Stimulated activated CD4-positive, alpha-beta T cell treated with anti-CD3 and anti-CD28 coated beads, Interleukin-12 subunit alpha, Interleukin-12 subunit beta, amount 100 ng/mL, for 48 hours (primary cell): ENCODE measurements at places on chromosomes 5 and 9.

DNA sequence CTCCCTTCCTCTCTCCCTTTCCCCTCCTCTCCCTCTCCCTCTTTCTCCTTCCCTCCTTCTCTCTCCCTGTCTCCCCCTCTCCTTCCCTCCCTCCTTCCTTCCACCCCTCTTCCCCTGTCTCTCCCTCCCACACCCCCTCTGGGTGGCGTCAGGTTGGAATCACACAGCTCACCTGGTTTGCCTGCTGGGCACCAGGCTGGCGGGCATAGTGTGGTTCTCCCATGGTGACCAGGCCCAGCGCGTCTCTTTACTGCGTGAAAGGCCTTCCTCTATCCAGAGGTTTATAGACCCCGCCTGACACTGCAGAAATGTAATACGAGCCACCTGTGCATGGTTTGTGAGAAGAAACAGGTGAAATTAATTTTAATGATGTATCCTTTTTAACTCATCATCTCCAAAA, 76.2 kb downstream of the MRPL36 start:
- DNase-seq: no peak

DNA sequence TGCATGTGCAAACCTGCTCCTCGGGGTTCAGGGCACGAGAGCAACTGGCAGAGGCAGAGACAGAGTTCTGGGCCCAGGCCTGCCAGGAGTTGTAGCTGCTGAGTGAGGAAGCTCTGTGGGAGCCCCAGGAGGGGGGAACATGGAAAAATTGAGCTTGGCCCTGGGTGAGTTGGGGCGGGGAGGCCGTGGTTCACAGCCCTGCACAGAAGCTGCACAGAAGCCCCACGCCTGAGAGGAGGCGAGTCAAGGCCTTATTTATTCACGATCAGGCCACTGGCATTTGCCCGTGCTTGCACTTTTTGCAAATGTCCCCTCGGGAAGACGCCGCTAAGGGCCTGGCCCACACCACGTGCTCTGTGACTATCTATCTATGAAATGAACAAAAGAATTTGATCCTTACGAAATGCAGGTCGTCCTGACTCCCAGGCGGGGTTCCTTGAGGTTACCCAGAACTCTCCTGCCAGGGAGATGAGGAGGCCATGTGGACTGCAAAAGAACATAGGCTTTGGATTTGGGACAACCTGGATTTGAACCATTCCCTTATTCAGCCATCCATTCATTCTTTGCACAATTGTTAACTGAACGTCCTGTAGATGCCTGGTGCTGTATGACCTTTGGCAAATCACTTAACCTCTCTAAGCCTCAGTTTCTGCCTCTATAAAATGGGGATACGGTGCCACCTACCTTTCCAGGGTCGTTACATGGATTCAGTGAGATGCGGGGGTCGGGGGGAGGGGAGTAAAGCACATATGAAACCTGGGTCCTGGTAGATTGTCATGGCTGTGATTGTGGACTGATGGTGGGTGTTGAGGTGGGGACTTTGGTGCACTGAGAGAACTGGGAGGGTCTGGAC, 17.9 kb downstream of the COL27A1 start:
- DNase-seq: no peak

- no peak for DNase-seq
Measured at GRCh38 chr5:169356811-169357210, 55.9 kb upstream of the SLIT3 start.

DNA sequence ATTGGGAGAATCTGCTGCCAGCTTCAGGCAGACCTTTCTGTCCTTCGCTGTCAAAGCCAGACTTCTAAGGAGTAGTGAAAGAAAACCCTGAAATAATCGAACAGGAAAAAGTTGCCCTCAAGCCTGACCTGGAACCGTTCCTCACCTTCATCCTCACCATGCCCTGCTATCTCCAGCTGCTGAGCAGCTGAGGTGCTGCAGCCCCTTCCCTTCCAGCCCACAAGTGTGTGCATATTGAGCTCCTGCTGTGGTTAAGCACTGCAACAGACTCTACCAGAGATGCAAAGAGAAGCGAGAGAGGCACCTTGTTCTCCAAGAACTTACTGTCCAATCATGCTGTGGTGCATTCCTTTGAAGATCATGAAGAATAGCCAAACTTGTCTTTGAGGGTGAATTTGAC, 18.9 kb downstream of the BHMT2 start:
- DNase-seq: no peak

DNA sequence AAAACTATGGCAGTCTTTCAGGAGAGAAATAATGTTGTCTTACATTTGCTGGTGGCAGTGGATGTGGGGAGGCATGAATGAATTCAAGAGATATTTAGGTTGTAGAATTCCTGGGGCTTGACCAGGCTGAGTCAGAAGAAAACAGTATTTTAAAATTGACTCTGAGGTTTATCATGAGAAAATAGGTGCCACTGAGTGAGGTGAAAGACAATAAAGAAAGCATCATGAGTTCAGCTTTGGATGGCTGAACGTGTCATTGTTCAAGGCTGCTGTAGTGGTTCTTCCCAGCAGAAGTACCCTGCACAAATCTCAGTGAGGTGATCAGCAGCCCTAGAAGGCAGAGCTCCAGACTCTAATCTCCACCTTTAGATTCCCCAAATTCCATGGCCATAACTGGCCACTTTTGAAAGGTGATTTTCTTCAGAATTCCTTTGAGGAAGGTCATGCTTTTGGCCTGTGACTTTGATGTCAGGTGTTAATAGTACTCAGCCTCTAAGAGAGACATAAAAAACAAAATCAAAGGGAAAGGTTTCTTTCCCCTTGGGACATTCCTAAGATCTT, 395.4 kb downstream of the NTRK2 start:
- DNase-seq: no peak

DNA sequence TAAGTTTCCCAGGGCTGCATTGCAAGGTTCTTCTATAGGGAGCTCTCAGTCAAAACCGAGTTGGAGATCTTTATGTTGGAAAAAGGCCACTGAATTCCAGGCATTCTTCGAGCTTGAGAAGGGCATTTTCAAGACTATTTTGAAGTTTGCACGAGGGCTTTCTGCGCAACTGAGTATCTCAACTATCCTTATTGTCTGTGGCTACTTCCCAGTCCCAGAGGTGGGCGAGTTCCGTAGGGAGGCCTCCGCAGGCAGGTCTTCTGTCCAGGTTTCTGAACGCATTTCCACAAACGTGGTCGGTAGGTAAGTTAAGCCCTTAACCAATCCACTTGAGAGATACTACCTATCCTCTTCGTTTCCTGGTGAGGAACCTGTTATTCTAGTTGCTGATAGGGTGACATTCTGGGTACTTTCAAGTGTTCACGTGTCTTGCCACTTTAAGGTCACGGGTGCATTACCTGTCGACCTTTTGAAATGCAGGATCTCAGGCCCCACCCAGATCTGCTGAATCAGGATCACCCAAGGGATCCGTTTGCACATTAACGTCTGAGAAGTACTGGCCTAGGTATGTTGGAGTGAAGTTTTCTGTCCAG, 51.4 kb upstream of the TJP2 start:
- no peak for DNase-seq

GRCh38 chr5:33321026-33321425, 119.7 kb upstream of the TARS1 start:
- no peak for DNase-seq

GRCh38 chr5:18072600-18072999, 438.3 kb downstream of the TAF11L14 start:
- DNase-seq: no peak

DNA sequence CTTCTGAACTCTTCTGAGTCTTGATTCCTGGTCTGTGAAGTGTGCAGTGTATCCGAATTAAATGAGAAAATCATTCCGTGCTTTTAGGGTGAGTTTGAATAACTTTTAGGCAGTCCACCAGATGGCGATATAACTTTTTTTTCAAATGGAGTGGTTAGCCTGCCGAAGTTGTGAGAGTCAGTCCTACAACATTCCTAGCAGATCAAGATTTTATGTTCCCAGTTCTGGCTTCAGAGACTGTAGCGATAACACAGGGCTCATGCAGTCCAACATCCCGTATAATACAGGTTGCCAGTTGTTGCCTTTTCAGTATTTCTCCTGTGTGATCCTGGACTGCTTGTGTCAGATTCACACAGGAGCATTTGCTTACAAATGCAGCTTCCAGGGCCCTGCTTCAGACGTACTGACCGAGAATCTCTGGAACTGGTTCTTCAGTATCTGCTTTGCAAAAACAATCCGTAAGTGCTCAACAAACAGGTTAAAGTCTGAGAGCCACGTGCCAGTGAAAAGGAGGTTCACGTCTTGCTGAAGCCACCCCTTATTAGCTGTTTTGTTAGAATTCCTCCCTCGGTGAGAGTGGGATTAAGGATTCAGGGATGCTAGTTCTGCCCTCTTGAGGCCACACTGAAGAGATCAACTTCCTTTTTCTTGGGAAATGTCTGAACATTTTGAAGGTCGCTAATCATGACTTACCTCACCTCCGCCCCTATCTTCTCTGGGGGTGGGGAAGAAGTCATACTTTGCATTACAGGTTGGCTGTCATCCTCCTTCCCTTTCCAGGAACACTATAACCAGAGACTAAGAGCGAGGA, 22.8 kb downstream of the SMIM3 start:
- no peak for DNase-seq

DNA sequence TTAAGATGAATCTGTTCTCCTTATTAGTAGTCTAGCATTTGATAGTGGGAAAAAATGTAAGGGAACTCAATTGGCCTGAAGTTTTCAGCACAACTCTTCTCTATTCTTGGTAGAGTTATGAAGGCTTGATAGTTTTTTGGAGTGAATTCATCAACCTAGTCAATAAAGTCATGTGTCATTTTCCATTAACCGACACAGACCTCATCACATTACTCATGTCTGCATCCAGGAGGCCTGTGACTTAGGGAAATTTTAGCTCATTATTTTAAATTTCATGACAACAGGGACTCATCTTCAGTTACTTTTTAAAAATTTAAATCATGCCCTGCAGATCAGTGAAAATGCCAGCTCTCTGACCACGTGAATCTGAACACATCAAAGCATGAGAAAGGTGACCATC, 63.3 kb downstream of the ADAMTS16 start:
- no peak for DNase-seq

DNA sequence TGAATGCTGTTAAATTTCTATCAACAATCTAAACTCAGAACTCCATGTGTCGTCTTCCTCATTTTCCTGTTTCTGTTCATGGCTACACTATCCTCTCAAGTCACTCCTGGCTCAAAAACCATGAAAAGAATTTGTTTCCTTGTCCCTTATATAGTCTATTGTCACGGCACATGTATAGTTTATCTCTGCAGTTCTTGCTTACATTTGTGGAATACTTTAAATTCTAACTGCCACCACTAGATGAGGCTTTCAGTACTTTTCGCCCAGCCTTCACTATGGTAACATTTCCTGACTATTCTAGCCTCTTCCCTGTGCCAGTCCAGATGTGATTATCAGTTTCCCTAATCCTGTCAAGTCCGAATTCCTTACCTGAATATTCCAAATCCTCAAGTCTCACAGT, 34.6 kb downstream of the PKD2L2 start:
- no peak for DNase-seq

- no peak for DNase-seq
Measured at GRCh38 chr9:33023661-33024060, 1.4 kb upstream of the DNAJA1 start.

GRCh38 chr5:29131285-29131684, 2062.2 kb upstream of the CDH6 start:
- DNase-seq: no peak

DNA sequence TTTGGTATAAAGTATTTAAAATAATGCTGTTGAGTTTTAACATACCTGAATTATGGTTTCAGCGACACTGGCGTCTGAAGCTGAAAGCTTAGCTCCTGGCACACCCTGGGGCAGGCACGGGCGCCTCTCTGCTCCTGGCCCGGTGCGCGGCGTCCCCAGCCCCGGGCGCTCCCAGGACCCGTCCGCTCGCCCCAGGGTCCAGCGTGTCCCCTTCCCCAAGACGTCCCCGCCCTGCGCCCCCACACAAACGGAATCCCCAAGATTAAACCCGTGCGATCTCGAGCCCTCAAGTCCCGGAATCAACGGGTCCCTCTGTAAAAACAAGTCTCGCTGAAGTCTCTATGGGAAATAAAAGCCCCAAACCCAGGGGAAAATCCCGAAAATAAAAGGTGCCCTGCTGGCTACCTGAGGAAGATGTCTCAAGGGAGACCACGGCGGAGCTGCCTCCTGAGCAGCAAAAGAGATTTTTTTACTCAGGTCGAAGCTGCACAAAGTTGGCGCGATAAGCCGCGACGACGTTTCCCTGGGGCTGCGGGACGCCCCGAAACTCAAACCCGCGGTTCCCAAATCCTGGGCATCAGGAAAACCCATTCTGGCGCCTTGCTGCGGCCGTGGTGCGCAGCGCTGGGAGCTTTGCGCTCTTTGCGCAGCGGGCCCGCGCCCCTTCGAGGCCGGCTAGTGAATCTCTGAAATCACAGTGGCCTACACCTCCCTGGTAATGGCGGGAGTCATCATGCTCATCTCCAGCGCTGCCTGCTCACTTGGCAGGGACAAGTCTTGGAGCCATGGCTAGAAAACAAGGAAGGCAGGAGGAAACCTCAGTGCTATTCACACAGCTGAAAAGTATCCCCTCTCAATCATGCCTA, 6.3 kb upstream of the IFNA8 start:
- DNase-seq: no peak

DNA sequence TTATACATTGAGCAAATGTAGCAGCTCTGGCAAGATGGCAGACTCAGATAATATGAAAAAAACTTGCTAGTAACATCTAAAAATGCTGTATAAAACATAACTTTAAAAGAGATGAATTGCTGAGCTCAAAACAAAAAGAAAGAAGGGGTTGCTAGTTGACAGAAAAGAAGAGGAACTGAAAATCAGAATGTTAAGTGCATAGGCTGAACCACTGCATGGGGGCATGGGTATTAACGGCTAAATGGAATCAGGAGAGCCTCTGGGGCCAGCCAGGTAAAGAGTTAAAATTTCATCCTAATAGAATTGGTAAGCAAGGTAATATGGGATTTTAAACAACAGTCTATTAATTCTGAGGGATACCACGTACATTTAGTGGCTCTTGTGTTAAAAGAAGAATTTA, 146.8 kb downstream of the SMC2 start:
- DNase-seq: no peak

DNA sequence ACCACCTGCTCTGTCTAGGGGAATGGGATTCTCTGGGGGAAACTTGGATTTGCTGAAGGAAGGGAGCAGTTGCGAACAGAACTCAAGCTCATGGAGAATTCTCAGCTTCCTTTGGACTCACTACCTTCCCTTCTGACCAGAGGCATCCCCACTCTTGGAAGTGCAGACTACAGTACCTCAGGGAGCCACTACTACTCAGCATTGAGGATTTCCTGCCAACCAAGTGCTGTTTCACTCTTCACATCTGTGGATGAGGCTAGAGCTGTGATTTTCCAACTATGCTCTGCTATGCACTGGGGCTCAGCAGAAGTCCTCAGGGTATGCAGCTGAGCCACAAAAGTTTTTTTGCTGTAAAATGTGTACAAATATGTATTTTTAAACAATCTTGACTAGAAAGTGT, 43.9 kb downstream of the MACROH2A1 start:
- no peak for DNase-seq

DNA sequence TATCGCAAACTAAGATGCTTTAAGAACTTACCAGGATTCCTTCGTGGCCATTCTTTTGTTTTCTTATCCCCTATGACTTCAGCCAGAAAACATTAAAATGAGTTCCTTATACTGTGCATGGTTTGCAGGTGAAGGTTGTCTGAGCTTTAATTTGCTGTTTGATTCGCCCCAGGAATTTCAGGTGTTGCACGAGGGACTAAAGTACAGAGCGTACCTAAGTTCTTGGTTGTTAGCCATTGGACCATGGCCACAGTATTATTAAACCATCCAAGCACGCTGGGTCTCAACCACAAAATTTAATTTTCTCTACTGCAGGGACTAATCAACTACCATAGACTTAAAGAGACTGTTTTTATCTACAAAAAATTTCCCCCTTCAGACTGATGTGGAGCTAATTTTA, 208.4 kb upstream of the MPDZ start:
- no peak for DNase-seq

GRCh38 chr5:44267909-44268308, 121.3 kb downstream of the FGF10 start:
- DNase-seq: no peak

- DNase-seq: no peak
Measured at GRCh38 chr5:95043234-95043633, 241.7 kb downstream of the MCTP1 start.
